ENCODE measurements at places on chromosomes 4 and X.

- DNase-seq = no peak
Observed at GRCh38 chr4:7668271-7668670, 233.5 kb upstream of the PSAPL1 start.

DNA sequence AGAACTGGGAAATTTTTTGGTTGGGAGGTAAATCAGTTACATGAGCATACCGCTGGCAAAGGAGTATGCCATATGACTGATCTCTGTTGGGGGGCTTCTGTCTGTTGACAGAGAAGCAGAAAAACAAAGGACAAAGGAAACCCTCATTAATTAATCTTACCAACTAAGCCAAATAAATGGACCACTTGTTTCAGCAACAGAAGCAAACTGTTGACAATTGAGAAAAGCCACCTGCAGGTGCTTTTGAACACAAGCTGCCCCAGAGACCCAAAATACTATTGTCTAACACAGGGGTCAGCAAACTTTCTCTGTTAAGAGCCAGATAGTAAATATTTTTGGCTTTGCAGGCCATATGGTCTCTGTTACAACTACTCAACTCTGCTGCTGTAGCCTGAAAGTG, 7.0 kb upstream of the FRYL start:
- no peak for DNase-seq

DNA sequence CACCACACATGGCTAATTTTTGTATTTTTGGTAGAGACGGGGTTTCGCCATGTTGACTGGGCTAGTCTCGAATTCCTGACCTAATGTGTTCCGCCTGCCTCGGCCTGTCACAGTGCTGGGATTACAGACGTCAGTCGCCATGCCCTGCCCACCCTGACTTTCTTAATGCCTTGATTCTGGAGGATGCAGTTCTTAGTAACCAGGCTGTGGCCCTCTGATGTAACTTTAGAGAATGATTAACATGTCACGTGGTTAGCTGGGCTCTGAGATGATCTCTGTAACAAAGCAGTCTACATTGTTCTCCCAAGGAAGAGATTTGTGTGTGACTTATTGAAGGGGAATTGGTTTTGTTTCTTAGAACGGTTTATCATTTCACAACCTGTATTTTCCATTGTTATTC, 30.6 kb downstream of the ANK2 start:
- no peak for DNase-seq

DNA sequence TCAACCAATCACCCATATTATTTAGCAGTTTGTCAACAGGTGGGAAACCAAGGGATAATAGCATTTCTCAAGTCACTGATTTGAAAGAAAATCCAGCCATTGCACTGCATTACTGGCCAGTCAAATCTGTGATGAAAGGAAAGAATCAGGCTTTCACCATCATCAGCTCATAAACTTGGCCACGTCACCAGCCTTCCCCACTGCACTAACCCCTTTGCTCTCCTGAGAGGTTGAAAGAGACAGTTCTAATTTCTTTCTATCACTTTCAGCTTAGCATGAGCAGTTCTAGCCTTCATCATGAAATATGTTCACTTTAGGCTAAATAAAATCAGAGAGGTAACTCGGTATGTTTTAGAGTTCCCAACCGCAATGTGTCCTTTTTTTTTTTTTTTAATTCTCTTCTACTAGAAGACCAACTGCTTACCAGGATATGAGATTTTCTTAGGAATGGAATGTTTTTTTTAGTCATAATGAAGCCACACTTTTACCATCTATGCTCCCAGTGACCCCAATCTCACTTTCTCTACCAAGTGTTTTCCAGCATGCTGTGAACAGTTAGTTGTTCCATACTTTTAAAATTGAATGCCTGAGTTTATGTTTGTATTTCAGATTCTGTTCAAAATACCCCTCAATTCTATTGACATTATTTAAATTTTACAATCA, 55.7 kb upstream of the SLC7A11 start:
- DNase-seq = no peak

DNA sequence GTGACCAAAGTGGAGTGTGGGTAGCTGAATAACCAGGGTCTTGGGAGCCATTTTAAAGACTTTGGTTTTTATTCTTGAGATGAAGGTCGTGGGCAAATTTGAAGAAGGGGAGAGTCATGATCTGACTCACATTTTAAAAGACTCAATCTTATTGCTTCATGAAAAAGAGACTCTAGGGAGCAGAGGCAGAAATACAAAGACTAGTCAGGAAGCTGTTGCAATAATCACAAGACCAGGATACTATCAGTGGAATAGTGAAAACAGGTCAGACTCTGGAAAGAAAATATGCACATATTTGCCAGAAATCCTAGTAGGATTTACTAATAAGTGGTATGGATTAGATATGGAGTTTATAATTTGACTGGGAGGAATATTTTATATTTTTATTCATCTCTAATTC, 448.4 kb downstream of the RAPGEF2 start:
- no peak for DNase-seq

DNA sequence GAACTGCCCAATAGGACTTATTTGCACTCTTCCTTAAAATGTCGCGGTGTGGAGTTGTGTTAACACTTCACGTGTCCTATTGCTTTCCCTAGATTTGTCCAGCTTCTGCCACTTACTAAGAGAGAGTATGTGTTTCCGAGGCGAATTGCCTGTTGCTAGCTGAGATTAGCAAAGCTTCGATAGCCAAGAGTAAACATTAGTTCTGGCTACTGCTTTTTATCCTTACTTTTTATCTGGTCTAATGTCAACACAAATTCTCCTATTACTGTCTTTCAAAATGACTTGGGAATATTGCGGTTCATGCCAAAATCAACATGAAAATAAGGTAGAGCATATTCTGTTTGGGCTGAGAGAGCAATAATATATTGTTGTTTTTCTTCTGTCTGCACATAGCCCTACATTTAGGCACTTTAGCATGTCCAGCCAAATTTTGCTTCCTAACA, 90.4 kb upstream of the VEGFC start:
- DNase-seq = no peak

DNA sequence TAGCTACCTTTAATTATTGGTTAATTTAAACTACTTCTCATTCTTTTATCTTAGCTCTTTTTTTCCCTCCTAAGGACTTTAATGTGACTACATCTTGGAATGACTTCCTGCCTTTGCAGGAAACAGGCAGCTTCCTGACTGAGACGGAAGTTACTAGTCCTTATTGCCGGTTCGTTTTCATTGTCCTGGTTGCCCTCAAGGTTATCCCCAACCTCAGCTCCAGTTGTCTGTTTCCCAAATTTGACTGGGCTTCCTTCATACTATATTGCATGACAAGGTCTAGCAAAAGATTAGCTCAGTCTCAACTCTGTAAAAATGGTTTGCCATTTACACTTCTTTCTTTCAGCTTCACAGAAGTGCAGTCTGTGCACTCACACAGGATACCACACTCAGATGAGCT, 109.9 kb upstream of the DDX53 start:
- DNase-seq = no peak

GRCh38 chr4:85520765-85521749, 46.1 kb downstream of the ARHGAP24 start:
- DNase-seq = no peak

GRCh38 chr4:94453391-94453963, 1.7 kb downstream of the PDLIM5 start:
- DNase-seq = no peak

GRCh38 chr4:186979961-186980745, 256.5 kb upstream of the FAT1 start:
- no peak for DNase-seq
